Inflammatory macrophage treated with lipopolysaccharide for 4 hours (primary cell): ENCODE measurements at places on chromosomes 2 and 18.

DNA sequence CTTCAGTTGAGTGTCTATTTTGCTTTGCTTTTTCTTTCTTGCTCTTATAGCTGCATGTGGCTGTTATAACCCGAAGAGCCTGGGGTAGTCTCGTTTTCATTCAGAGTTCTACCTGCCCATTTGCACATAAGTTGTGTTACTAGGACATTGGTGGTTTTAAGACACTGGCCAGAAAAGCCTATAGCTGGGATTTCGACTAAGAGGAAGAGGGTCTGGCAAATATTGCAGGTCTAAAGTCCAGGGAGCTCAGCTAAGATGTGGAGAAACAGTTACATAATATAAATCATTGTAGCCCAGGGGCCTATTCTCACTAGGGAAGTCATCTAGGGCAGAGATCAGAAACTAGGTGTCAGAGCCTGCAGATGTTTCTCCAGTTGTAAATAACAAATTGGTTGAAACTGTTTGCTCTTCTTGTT is 120.8 kb downstream of the BABAM2 start:
- DNase-seq, result no peak

DNA sequence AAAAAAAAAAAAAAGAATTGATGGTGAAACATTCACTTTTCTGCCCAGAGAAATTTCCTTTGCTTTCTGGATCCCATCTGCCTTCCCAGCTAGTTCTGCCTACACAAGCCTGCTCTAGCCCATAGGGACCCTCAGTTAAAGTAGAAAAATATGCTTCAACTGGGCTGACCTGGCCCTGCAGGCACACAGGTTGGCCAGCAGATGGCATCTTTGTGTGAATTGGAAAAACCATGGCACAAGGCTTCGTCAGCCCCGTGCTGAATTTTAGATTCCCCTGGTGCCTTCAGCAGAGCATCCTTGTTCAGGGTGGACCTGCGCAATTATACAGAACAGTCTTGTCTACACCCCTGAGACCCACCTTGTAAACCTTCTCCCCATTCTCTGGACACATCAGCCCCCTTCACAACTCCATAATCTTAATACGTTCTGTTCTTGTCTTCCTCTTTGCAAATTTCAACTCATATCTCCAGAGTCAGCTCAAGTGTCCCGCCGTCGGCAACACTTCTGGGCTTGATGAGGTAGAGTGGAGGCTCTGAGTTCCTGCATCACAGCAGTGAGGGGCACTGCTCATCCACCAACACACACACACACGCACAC is 114.5 kb downstream of the INSIG2 start:
- peak; percentile 52 for DNase-seq

GRCh38 chr2:240815761-240816583 is 4.0 kb downstream of the KIF1A start:
- DNase-seq, result no peak

GRCh38 chr18:44579028-44579702 is 101.5 kb upstream of the SETBP1 start:
- DNase-seq, result peak; percentile 7

DNA sequence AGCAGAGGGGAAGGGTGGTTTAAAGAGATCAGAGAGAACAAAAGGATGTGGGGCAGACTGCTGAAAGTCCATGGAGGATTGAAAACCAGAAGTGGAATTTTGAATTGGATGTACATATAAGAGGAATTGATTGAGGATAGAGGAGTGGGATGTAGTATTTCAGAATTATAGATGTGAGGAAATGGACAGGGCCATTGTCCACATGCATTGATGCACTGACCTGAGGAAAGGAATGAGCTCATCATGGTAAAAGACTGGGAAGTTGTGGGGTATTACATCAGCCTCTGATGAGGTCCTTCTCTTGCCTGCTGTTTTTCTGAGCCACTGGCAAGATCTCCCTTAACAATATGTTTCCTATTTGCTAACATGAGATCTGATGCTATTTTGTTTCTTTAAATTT is 365.7 kb upstream of the FANCL start:
- peak; percentile 65 for DNase-seq

GRCh38 chr2:237670641-237671040 is 43.3 kb downstream of the LRRFIP1 start:
- no peak for DNase-seq
